ENCODE measurements at places on chromosomes 2 and 18. TPM values are rescaled to one million over a fixed set of nuclear protein-coding genes. Genes with fewer than 3 reads are reported as not detected.

NAPG gene
- 33.6 TPM for total RNA-seq

LIPG gene
- total RNA-seq = 0.25 TPM

CD226 gene
- 1.3 TPM for total RNA-seq

TXNDC2 gene
- not detected for total RNA-seq

HOXD13 gene
- total RNA-seq = 3.8 TPM

RESP18 gene
- not detected for total RNA-seq
